ENCODE measurements at places on chromosomes 3 and 15. TPM values are rescaled to one million over a fixed set of nuclear protein-coding genes. Genes with fewer than 3 reads are reported as not detected.

- H3K27me3 ChIP-seq: no peaks in the 10 kb centered on the region
- H3K27ac ChIP-seq: no peak overlapping the region
- peaks cover 5% of the 10 kb centered on the region for H3K4me1 ChIP-seq
- peaks cover 4% of the 10 kb centered on the region for H3K36me3 ChIP-seq
- no peak for DNase-seq
- H3K4me3 ChIP-seq: no peak overlapping the region
These were observed 39.7 kb downstream of the NBEAL2 start for GRCh38 chr3:47019201-47019600.

DNA sequence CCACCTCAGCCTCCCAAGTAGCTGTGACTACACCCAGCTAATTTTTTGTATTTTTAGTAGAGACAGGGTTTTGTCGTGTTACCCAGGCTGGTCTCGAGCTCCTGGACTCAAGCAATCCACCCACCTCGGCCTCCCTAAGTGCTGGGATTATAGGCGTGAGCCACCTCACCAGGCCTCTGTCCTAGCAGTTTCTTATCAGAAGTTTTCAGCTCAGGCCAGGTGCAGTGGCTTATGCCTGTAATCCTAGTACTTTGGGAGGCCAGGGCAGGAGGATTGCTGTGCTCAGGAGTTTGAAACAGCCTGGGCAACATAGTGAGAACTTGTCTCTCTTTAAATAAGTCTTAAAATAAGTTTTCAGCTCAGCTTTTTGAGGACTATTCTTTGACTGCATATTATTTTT, 48.4 kb downstream of the SGO1 start:
- no peak overlapping the region for H3K27ac ChIP-seq
- no peaks in the 10 kb centered on the region for H3K36me3 ChIP-seq
- no peak overlapping the region for H3K4me3 ChIP-seq
- no peak for DNase-seq
- no peaks in the 10 kb centered on the region for H3K4me1 ChIP-seq

- no peaks in the 10 kb centered on the region for H3K4me1 ChIP-seq
- no peak overlapping the region for H3K27ac ChIP-seq
- no peak for DNase-seq
- H3K4me3 ChIP-seq: no peak overlapping the region
- H3K27me3 ChIP-seq: no peaks in the 10 kb centered on the region
These were observed 33.7 kb downstream of the BNC1 start for GRCh38 chr15:83250781-83251180.

DNA sequence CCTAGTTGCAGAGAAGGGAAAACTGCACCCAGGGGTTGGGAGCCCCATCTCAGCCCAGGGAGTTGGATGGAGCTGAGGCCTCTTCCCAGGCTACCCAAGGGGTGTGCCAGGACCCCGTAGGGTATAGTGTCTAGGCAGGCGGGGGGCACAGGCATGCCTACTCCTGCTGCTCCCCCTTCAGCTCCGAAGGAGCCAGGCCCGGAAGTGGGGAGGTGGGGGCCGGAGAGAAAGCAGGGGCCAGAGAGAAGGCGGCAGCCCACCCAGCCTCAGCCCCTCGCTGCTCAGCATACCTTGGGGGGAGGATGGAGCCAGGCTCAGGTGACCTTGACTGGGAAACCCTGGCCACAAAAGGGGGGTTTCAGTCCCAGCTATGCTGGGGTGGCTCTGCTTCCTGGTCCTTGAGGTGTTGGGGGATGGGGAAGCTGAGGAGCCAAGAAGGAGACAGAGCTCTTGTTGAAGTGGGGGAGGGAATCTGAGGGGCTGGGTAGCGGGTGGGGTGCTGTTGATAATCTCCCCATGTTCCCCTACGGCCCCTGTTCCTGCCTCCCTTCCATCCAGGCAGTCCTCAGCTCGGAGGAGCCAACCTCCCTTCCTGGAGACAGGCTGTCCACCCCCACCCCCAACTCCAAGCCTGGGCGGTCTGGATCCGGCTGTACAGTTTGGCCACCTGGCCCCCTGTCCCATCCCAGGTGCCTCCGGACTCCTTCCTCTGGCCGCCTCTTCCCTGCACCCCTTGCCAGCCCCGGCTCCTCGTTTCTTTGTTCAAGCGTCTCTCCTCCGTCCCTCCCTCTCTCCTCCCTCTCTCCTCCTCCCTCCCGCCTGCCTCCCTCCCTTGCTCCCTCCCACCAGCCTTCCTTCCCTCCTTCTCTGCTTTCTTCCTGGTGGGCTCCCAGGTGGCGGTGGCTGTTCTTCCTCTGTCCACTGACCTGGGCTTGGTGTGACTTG, 1.7 kb downstream of the SEMA3F start:
- no peaks in the 10 kb centered on the region for H3K36me3 ChIP-seq
- H3K27me3 ChIP-seq: no peaks in the 10 kb centered on the region
- DNase-seq: no peak
- peaks cover 55% of the 10 kb centered on the region for H3K4me1 ChIP-seq
- 0 out of 2 replicates have a peak overlapping the region, but pooled peaks have one; percentile 67 for H3K4me3 ChIP-seq

The CFAP44 gene
- total RNA-seq: 5.4 TPM

The NR2E3 gene
- 0.59 TPM for total RNA-seq

GRCh38 chr15:63233667-63234423, 43.6 kb upstream of the APH1B start:
- no peaks in the 10 kb centered on the region for H3K4me1 ChIP-seq
- DNase-seq: no peak
- H3K4me3 ChIP-seq: no peak overlapping the region
- no peaks in the 10 kb centered on the region for H3K36me3 ChIP-seq
- H3K27ac ChIP-seq: no peak overlapping the region

GRCh38 chr3:97699889-97700288, 64.7 kb upstream of the ARL6 start:
- H3K4me3 ChIP-seq: no peak overlapping the region
- H3K4me1 ChIP-seq: no peaks in the 10 kb centered on the region
- DNase-seq: no peak
- no peaks in the 10 kb centered on the region for H3K36me3 ChIP-seq

- H3K27me3 ChIP-seq: no peaks in the 10 kb centered on the region
- peak overlapping the region; percentile 41 for H3K27ac ChIP-seq
- no peaks in the 10 kb centered on the region for H3K4me1 ChIP-seq
- H3K4me3 ChIP-seq: peak overlapping the region; percentile 79
- no peaks in the 10 kb centered on the region for H3K36me3 ChIP-seq
These were observed 9.1 kb downstream of the FES start for GRCh38 chr15:90893175-90894090.

- no peaks in the 10 kb centered on the region for H3K36me3 ChIP-seq
- H3K27ac ChIP-seq: no peak overlapping the region
- H3K4me3 ChIP-seq: no peak overlapping the region
- H3K4me1 ChIP-seq: peaks cover 36% of the 10 kb centered on the region
- no peak for DNase-seq
- no peaks in the 10 kb centered on the region for H3K27me3 ChIP-seq
These were observed 157.3 kb upstream of the BHLHE40 start for GRCh38 chr3:4821975-4822374.

The BSN gene
- 1.5 TPM for total RNA-seq

All from HCT116 (cell line).